ENCODE measurements at places on chromosomes 6 and 20. TPM values are rescaled to one million over a fixed set of nuclear protein-coding genes. Genes with fewer than 3 reads are reported as not detected.

RFX6 gene
- polyA plus RNA-seq = not detected

CCN5 gene
- not detected for polyA plus RNA-seq

POLH gene
- not detected for polyA plus RNA-seq

DNA sequence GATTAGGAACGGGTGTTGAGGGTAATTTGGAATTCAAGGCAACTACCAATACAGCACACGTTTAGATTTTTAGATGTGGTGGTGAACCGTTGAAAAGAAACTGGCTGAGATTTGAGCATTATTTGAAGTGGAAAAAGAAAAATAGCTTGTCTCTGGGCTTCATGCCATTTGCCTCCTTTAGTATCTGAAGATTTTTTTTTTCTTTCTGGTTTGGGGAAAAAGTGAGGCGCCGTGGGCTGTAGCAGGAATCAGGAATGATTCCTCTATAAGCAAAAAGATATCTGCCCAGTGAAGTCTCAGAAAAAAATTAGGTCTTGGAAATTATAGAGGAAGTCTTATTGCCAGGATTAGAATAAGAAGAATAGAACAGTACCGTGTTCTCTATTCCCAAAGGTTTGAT, 88.5 kb downstream of the RPS12 start:
- no peak overlapping the region for H3K27ac ChIP-seq
- no peak for DNase-seq
- H3K27me3 ChIP-seq = peaks cover 1% of the 10 kb centered on the region
- no peaks in the 10 kb centered on the region for H3K36me3 ChIP-seq

GRCh38 chr6:816510-817084, 123.7 kb upstream of the EXOC2 start:
- H3K27me3 ChIP-seq = peaks cover 6% of the 10 kb centered on the region
- H3K4me1 ChIP-seq = peaks cover 2% of the 10 kb centered on the region
- no peak overlapping the region for H3K27ac ChIP-seq
- no peak for DNase-seq
- no peaks in the 10 kb centered on the region for H3K36me3 ChIP-seq
- H3K4me3 ChIP-seq = no peak overlapping the region

GRCh38 chr6:13848522-13849150, 34.3 kb upstream of the MCUR1 start:
- no peak for DNase-seq
- no peak overlapping the region for H3K27ac ChIP-seq

DNA sequence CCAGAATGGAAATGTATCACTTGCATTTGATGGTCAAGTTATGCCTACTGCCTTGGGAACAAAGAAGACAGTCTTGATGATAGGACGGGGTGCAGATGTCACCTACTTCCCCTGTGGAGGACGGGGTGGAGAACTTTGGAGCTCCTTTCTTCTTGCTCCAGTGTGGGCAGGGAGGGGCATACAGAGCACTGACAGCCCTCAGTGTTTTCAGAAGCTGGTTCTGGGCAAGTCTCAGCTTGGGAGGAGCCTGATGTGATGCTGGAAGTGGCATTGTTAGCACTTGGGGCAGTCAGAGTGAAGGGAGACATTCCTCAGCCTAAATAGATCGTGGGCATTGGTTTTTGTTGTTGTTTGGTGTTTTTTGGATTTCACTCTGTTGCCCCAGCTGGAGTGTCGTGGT, 59.7 kb downstream of the SYNJ2 start:
- DNase-seq = no peak
- peaks cover 1% of the 10 kb centered on the region for H3K4me1 ChIP-seq
- H3K27me3 ChIP-seq = no peaks in the 10 kb centered on the region
- H3K36me3 ChIP-seq = peaks cover 32% of the 10 kb centered on the region
- no peak overlapping the region for H3K4me3 ChIP-seq

DNA sequence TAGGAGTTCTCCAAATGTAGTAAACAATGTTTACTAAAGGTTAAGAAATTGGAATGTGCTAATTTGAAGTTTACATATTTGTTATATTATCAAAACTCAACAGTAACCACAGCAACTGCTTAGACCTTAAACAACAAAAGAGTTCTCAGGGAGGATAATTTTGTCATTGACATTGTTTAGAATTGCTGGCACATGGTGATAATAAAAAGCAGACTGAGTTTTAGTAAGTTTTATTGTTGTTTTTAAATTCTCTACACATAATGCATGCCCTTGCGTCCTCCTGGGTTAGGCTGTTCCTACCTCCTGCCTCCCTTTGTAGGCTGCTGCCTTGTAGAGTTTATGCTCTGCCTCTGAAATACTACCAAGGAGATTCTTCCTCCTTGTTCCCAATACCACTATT, 28.7 kb downstream of the LAMA4 start:
- H3K27me3 ChIP-seq = peaks cover 7% of the 10 kb centered on the region
- no peak for DNase-seq
- H3K4me1 ChIP-seq = no peaks in the 10 kb centered on the region

- no peak for DNase-seq
- no peak overlapping the region for H3K27ac ChIP-seq
- peaks cover 17% of the 10 kb centered on the region for H3K4me1 ChIP-seq
- peak overlapping the region; percentile 47 for H3K4me3 ChIP-seq
- H3K36me3 ChIP-seq = peaks cover 6% of the 10 kb centered on the region
These were observed 211.6 kb downstream of the ZDHHC14 start for GRCh38 chr6:157592541-157592940.

GRCh38 chr6:129699659-129700058, 10.3 kb downstream of the ARHGAP18 start:
- H3K27me3 ChIP-seq = no peaks in the 10 kb centered on the region
- no peaks in the 10 kb centered on the region for H3K36me3 ChIP-seq
- H3K27ac ChIP-seq = no peak overlapping the region
- no peak overlapping the region for H3K4me3 ChIP-seq
- H3K4me1 ChIP-seq = peaks cover 42% of the 10 kb centered on the region

DNA sequence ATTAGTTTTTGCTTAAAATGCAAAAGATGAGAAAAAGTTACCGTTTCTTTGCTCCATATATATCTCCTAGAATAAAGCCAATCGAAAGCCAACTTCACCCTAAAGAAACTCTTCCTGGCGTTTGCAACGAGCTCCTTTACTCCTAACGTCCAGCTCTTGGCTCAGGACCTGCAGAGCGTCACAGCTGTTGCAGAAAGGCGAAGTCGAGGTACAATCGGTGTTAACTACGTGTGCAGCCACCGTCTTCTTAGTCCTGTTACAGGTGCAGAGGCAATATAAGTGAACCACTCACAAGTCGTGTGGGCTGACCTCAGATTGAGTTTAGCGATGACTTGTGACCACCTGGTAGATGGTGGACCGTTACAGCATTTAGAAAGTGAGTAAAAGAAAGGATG, 113.1 kb downstream of the TRIM27 start:
- no peak for DNase-seq
- H3K27me3 ChIP-seq = peaks cover 75% of the 10 kb centered on the region
- no peak overlapping the region for H3K4me3 ChIP-seq

- peak; percentile 88 for DNase-seq
- peaks cover 47% of the 10 kb centered on the region for H3K4me1 ChIP-seq
- peak within 1 kb of the TSS; percentile 92 for H3K4me3 ChIP-seq
- peaks cover 25% of the 10 kb centered on the region for H3K36me3 ChIP-seq
- peak within 1 kb of the TSS; percentile 87 for H3K27ac ChIP-seq
These were observed at the start of gene RING1 for GRCh38 chr6:33208091-33208967. RING1 (plus strand) TSS chr6:33208500; CDS start chr6:33208823, 323 bp downstream.

GRCh38 chr20:60107621-60108390, 149.6 kb downstream of the CDH26 start:
- no peak overlapping the region for H3K4me3 ChIP-seq
- no peak for DNase-seq
- peaks cover 40% of the 10 kb centered on the region for H3K36me3 ChIP-seq
- H3K27ac ChIP-seq = no peak overlapping the region

DNA sequence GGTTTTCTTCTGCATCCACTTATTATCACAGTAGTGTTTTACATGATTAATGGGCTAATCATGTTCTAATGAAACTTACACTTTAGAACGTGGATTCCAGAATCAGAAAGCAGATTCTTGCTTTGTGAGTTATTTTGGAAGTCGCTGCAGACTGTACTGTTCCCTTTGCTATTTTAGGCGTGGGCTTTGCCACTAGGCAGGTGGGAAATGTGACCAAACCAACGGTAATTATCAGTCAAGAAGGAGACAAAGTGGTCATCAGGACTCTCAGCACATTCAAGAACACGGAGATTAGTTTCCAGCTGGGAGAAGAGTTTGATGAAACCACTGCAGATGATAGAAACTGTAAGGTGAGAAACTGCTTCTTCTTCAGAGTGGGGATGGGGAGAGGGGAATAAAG, 598 bp downstream of the FABP7 start:
- no peak overlapping the region for H3K4me3 ChIP-seq
- H3K27ac ChIP-seq = no peak overlapping the region
- H3K27me3 ChIP-seq = peaks cover 3% of the 10 kb centered on the region
- no peaks in the 10 kb centered on the region for H3K4me1 ChIP-seq
- DNase-seq = no peak
